DMS79 treated with DMSO at 0.1 percent for 48 hours (cell line): ENCODE measurements at places on chromosomes 5 and 9.

GRCh38 chr5:173868096-173868880 is 19.9 kb upstream of the CPEB4 start:
- no peak for DNase-seq

DNA sequence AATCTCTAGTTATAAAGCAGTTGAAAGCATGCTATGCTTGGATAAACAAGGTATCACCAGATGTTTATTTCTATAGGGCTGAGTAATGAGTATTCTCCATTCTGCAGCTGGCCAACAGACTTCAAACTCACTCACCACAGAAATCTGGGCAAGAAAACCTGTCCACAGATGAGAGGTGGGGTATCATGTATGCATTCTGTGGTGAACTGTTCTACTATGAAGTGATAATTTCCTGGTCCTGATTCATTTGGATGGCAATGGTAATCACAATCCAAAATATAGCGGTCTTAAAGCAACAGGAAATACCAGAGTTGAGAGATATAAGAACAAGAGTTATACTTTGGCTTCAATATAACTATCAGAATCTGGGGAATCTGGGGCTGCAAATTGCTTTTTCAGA is 65.9 kb upstream of the EFNA5 start:
- no peak for DNase-seq

DNA sequence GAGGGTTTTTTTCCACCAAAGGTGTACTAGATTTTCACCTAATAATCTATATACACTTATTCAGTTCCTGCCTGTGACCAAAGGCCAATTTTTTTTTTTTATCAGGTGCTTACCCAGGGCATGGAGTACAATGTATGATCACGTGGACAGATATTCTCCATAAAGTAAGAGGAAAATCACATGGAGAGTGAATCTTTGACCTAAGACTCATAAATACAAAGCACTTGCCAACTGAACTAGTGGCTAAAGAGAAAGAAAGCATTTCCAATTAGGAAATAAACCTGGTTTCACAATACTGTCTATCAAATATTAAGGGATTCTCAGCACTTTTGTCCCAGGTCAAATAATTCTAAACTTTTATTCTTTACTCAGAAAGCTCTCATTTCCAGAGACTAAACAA is 33.0 kb upstream of the CEP120 start:
- DNase-seq, result no peak

DNA sequence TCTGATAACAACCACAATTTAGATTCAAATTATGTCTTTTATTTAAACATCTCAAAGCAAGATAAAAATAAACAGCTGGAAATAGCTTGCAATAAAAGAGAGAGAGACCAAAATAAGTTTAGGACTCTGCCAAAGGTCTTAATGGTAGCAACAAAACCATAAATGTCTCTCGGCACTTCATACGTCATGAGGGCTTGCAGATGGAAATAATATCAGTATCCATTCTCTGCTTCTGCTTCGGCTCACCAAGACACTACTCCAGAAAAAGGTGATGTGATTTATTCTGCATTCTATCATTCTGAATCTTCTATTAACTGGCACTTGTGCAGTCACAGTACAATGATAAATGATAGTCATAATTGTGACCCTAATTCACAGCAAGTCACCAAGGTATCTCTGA is 56.1 kb downstream of the EBF1 start:
- no peak for DNase-seq

DNA sequence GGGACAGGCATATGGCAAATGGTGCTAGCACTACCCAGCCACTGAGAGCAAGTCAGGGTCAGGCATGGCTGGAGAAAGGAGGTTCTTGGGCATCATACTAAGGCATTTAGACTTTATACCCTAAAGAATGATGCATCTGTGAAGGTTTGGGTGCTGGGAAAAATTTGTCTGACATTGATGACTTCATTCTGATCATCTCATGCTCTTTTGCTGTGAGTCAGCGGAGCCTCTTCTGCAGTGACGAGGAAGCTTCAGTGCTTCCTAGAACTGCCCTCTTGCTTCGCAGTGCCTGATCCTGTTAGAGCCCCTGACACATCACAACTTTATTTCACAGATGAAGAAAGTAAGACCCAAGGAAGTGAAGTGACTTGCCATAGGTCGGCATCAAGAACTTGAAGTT is 266.6 kb upstream of the GAS1 start:
- DNase-seq, result no peak
